ENCODE measurements at places on chromosomes 7 and 10.

DNA sequence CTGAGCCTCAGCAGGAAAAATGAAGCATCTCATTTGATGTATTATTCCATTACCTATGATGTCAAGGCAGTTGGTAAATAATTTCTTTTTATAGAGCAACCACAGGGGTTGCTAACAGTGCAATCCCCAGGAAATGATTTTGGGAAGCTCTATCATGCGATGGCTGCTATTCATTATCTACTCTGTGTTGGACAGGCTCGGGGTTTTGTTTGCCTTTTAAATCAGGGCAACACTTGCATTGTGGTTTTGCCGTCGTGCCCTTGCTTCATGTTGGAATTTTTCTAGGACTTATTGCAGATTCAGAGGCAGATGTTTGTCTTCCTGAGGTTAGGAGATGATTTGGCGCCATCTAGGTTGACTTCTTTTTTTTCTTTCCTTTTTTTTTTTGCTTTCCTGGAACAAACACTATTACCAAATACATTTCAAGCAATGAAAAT is 128.4 kb downstream of the BICC1 start:
- DNase-seq, result no peak

- DNase-seq, result no peak
Measured at GRCh38 chr10:30819341-30820181, 190.0 kb upstream of the LYZL2 start.

GRCh38 chr10:132418527-132419416 is 21.8 kb downstream of the PWWP2B start:
- DNase-seq, result no peak

- no peak for DNase-seq
Measured at GRCh38 chr10:111984057-111984456, 199.5 kb downstream of the GPAM start.

DNA sequence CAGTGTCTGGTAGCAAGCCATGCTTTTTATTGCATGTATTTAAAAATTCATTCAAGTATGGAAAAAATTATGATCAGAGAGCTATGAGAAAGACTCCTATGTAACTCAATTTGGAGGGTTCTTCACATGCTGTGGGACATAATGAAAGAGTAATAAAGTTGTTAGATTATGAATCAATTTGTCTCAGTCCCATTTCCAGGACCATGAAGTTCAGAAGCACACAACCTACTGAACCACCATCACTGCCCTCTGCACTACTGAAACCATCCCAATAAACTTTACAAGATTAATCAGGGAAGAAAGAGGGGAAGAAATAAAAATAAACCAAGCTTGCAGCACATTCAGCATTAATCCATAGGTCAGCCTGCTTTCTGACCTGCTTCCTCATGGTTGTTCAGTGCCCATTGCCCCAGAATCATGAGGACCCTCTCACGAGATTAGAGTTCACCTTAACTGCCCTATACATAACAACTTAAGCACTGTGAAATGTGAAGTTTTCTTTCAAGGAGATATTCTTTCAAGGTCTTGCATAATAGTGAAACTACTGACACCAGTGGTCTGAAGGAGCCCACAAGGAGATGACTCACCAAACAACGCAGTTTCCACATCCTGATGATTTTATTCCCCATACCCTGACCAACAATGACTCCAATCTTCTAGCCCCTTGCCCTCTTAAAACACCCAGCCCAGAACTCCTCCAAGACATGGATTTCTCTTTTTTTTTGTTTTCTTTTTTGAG is 171.5 kb upstream of the ADCY1 start:
- DNase-seq, result no peak

DNA sequence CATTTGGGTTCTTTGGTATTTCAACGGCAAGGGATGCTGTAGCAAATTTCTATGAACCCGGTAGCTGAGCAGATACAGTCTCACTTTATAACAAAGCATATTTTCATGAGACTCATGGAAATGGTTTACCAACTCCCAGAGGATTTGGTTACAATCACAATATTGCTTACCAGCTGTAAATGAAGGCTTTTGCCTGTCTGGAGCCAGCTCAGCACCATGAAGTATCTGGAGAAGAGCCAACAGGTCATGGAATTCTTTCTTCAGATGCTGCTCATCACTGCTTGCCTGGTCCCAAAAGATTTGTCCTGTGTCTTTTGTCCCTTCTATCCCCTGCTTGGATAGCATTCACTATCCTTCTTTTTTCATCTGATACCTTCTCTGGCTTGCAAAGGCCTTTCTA is 316.9 kb upstream of the PHYHIPL start:
- no peak for DNase-seq

GRCh38 chr7:112199035-112199655 is 7.1 kb downstream of the DOCK4 start:
- no peak for DNase-seq

DNA sequence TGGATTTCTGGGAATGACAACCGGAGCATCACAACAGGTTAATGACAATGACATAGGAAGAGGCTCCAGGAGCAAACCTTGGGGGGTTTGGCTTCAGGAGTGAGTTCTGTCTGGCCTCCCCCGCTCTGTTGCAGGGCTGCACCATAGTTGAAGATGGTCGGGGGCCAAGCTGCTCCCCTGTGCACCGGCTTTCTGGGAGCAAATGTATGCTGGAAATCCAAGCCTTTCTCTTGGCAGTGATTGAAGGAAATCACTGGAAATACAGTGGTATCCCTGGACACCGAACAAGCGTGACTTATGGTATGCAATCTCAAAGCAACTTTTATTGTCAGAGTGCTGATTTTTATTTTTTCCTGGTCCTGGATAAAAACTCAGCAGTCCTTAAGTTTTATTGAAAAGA is 251.9 kb upstream of the ZNF32 start:
- no peak for DNase-seq

DNA sequence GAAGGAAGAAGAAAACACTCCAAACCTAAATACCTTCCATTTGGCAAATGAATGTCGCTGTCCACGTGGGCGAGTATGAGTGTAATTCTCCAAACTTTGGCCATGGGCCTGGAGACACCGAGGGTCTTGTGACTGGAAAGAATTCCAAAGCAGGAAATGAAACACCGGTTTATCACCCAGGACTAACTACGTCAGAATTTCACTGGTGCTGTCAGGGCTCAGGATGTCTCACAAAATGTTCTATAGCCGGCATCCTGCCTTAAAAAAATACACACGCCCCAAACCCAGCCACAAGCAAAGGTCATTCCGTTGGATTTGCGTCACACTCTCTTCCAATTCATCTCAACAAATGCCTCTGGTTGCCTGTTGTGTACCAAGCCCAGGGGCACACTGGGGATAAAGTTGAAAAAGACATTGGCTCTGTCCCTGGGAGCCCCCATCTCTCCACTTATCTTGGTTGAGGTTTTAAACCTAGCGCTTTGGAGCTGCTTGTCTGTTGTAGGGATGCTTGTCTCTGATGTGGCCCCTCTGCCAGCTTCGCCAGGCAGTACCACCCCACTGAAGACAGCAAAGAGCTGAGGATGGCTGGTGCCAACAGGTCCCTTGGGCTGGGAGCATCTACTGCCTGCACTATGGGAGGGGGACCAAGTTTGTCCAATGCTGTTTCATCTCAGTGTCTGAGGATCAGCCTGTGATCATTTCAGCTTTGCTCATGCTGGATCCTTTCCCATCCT is 31.2 kb downstream of the GSTO2 start:
- DNase-seq, result peak; percentile 79

- DNase-seq, result no peak
Measured at GRCh38 chr10:3813986-3814837, 29.2 kb upstream of the KLF6 start.

DNA sequence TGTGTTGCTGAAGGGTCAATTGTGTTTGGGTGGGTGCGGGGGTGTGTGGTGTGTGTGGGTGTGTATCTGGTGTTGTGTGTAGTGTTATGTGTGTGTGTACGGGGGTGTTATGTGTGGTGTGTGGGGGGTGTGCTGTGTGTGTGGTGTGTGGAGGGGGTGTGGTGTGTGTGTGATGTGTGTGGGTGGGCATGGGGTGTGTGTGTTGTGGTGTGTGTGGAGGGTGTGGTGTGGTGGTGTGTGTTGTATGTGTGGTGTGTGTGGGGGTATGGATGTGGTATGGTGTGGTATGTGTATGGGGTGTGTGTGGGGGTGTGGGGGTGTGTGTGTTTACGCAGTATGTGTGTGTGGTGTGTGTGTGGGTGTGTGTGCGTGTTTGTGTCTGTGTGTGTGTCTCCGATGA is 110.8 kb downstream of the ZNF22 start:
- DNase-seq, result no peak

- DNase-seq, result no peak
Measured at GRCh38 chr7:1663223-1663622, 6.9 kb upstream of the ELFN1 start.

DNA sequence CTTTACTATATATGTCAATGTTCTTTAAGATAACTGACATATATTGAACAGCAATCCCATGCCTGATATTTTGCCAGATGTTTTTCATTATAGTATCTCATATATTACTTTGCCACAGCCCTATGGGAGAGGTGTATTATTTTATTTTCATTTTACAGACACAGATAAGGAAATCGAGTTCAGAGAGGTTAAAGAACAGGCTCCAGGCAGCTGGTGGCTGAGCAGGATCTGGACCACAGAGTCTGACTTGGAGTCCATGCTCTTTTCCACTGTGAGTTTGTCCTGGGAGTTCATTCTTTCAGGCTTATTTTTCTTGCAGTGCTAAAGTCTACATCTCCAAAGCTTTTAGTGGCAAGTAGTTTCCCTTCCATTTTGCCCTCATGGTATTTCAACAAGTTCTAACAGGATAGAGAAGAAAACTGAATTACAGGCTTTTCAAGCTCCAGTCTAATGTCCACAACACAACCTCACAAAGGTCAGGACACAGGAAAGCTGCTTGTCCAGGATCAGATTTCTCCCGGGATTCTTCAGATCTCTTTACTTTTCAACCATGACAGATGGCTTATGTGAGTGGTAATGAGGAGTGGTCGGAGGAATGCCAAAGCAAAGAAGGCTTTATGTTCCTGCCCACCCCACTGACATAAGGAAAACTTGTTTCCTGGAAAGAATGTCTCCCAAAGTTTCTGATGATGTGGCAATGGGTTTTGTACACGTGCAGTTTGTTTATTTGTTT is 13.1 kb upstream of the SLC35B4 start:
- DNase-seq, result no peak

DNA sequence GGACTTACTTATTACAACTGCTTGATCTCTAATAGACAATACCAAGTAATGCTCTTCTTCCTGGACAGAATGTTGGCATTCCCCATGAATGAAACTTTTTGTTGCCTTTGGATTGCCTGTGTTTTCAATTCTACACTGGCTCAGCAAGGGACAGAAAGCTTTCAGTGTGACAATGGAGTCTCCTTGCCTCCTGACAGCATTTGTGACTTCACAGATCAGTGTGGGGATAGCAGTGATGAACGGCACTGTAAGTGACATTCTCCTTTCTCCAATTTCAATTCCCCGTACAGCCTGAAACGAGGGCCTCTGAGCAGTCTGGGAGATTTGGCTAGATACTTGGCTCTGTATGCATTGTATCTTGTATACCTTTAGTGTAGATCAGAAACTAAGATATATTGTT is 290 bp downstream of the MALRD1 start:
- no peak for DNase-seq

- no peak for DNase-seq
Measured at GRCh38 chr10:117132751-117133231, 5.3 kb downstream of the VAX1 start.

DNA sequence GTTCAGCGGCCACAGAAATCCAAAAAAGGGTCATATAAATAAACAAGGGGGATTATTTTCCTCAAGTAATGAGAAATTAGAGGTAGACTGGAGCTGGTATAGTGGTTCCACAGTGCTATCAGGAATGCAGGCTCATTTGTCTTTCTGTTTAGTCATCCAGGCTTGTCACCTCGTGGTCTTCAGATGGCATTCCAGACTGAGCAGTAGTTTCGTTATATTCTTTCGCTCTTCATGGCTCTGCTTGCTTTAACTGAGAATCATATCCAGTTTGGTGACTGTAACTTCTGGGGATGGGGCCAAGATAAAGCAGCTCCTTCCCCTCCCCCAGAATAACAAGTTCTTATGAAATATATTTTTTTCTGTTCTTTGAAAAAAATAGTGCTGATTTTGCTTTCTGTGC is 9.5 kb downstream of the ANKIB1 start:
- no peak for DNase-seq

DNA sequence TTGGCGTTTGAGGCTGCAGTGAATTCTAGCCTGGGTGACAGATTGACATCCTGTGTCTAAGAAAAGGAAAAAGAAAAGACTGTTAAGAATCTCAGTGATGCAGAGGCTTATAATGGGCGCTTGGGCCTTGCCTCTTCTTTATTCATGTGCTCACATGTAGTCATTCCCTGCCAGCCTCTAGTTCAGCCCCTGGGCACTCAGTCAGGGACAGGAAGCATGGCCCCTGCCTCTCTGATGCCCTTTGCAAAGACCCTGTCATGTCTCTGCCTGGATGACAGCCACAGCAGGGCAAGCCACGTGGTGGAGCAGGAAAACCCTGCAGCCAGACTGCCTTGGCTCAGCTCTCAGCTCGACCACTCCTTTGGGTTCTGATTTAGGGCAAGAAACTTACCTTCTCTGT is 368.9 kb downstream of the RPS24 start:
- no peak for DNase-seq

- no peak for DNase-seq
Measured at GRCh38 chr10:95284807-95285206, 6.0 kb downstream of the PDLIM1 start.

DNA sequence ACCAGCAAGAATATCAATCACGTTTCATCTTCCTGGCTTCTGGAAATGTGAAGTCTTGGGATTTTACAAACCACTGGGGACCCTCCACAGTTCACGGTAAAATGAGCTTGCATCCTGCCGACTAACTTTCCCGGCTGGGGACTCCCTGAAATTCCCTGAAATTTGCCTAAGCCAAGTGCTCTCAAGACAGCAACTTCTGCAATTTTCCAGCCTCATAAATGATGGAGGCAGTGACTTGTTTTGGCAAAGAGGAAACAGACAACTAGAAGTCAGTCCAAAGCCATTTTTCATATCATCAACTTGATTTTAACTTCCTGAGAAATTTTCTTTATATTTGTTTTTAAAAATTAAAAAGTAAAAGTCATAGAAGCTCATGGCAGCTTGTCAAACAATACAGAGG is 212.3 kb downstream of the FANK1 start:
- DNase-seq, result peak; percentile 58

DNA sequence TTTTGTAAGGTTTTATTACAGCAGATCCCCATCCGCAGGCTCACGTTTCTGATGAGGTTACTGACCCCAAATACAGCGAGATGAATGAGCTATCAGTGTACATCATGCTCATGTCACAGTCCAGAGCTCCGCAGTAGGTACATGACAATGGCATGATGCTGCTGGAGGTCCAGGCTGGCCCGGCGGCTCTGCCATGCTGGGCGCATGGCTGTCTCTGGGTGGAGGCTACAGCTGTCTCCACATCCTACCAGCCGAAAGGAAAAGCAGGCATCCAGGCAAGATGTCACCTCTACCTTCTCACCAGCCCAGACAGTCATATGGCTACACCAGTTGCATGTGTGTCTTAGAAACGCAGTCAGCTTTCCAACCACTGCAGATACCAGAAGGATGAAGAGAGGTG is 90.9 kb upstream of the RNF32 start:
- no peak for DNase-seq

DNA sequence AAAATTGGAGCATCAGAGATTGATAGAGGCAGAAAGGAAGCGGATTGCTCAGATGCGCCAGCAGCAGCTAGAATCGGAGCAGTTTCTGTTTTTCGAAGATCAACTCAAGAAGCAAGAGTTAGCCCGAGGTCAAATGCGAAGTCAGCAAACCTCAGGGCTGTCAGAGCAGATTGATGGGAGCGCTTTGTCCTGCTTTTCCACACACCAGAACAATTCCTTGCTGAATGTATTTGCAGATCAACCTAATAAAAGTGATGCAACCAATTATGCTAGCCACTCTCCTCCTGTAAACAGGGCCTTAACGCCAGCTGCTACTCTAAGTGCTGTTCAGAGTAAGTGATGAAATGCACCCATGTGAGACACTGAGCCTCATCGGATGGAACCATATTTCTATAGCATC is 33.1 kb downstream of the STAMBPL1 start:
- no peak for DNase-seq

Measured in hindlimb muscle (tissue), 1 donor.